ENCODE measurements at places on chromosomes 7 and 10.
A peak's percentile ranks its signal among the peaks of the same experiment; 100 is the strongest.

DNA sequence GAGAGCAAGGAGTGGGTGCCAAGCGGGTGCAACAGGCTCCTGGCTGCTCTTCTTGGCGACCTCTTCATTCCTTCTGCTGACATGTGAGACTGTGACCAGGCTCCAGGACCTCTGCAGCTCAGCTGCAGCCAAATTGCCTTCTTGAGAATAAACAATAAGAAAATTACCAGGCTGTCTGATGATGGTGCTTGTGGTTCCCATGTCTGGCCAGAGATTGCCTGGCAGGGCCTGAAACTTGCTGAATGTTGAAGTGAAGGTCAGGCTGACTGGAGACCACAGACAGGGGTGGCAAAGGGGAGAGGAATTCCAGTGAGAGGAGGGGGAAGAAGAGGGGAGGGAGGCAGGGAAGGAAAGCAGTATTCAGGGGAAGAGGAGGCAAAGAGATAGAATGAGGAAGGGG lies 497.4 kb upstream of the PODXL start:
- no peak for DNase-seq

GRCh38 chr7:25206765-25207164 lies 21.5 kb downstream of the NPVF start:
- DNase-seq: no peak

DNA sequence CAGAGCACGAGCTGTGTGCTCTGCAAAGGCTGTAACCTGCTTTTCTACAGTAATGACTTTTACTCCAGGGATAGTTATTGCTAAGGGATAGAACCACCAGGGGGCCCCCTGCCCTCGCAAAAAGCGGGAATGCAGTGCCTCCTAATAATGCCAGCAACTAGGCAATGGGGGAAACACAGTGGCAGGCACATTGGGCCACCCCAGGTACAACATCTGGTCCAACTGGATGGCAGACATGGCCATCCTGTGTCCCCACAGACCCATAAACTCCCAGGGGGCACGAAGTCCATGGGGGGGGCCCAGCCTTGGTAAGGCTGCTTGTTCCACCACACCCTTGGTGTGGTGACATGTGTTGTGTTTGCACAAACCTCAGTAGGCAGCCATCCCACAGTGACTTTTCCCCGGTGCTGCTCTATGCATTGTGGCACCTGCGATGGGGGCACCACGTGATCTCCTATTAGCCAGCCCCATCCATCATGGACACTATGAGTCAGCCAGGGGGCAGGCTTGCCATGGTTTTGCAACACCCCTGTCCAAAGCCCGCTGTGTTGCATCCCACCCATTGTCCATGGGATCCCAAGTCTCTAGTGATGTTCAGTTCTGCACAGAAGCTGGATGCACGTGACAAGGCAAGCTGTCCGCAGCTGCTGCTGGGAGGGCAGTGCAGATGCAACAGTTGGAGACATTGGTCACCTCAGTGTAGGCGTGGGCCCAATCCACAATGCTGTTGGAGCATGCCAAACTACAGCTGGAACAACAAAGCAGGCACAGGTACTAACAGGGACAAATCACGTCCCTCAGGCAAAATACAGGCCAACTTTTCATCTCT lies 84.0 kb downstream of the ANLN start:
- DNase-seq: no peak

DNA sequence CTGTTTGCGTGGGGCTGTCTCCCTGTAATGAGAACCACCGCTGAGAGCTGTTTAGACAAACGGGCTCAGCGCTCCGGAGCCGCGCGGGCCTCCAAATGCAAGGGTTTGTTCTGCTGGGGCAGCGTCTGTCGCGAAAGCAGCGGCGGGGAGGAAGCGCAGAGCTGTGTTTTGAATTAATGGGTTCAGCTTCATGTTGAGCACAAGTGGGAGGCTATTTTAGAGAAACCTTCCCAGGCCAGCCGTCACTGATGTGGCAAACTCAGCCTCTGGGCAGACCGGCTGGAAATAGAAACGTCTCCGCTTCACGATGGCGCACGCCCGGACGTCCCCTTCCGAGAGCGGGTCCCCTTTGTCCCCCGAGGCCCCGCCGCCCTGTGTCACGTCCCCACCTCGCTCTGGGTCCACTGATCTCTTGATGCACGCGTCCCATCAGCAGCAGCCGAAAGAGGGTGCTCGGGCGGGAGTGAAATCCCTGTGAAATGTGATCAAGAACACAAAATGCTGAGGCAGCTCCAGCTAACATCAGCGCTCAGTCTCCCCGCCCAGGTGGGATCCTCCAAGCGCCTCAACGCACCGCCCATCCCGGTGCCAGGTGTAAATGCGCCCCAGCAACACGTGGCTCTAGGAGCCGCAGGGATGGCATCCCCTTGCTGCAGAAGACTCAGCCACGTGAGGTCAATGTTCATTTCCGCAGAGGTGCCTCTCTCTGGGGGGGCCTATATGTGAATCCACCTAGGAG lies 44.9 kb downstream of the BAMBI start:
- DNase-seq: no peak

GRCh38 chr7:113891031-113891350 lies 27.8 kb downstream of the PPP1R3A start:
- no peak for DNase-seq

GRCh38 chr10:19302117-19302516 lies 253.5 kb downstream of the MALRD1 start:
- DNase-seq: no peak

- no peak for DNase-seq
These were observed 18.9 kb upstream of the OPN4 start for GRCh38 chr10:86635402-86635801.

- no peak for DNase-seq
These were observed 3.3 kb downstream of the SLIT1 start for GRCh38 chr10:97182288-97182990.

GRCh38 chr10:44619521-44619920 lies 234.6 kb upstream of the CXCL12 start:
- no peak for DNase-seq

DNA sequence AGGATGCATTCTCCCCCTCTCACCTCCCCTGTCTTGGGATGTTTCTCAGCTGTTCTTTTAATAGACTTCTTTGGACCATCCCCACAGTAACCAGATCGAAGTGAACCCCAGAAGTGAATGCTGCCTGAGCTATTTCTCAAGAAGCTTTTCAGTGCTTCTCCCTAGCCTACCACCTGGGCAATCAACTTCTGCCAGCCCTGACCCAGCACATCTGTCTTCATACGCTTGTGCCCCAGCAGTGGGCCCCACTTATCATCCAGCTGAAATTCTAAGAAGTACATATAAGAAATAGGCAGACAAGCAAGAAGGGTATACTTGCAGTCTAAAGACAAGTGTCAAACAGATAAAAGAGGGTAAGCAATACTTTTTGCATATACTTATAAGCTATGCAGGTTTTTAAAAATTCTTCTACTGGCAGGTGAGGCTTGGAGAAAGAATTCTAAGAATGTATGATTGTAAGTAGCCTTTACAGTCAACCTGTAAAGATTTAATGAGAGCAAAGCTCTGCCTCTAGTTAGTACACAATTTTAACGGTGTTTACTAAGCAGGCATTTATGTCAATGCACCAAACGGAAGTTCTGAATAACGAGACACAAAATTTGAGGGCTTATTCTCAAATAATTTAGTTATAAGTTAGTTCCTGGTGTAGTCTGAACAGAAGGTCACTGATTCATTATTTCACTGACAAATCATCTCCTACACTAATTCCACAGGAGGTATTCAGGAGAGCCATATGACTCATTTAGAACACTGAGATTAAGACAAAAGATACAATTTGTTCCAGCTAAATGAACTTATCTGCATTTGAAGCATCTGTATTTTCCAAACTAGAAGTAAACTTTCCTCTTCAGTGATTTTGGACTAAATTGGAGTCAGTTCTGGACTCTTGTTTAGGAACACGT lies 83.3 kb downstream of the RNLS start:
- no peak for DNase-seq

- DNase-seq: no peak
These were observed 148.5 kb upstream of the AKR1E2 start for GRCh38 chr10:4677296-4678021.

GRCh38 chr10:683448-684071 lies 5.9 kb downstream of the DIP2C start:
- no peak for DNase-seq

GRCh38 chr7:76358481-76359110 lies at the start of gene YWHAG:
Gene YWHAG, minus strand, starts transcription at chr7:76358991. Its CDS starts 183 bp downstream, at chr7:76358808.
- peak; percentile 72 for DNase-seq

GRCh38 chr10:79101560-79102497 lies 33.1 kb downstream of the ZMIZ1 start:
- no peak for DNase-seq

DNA sequence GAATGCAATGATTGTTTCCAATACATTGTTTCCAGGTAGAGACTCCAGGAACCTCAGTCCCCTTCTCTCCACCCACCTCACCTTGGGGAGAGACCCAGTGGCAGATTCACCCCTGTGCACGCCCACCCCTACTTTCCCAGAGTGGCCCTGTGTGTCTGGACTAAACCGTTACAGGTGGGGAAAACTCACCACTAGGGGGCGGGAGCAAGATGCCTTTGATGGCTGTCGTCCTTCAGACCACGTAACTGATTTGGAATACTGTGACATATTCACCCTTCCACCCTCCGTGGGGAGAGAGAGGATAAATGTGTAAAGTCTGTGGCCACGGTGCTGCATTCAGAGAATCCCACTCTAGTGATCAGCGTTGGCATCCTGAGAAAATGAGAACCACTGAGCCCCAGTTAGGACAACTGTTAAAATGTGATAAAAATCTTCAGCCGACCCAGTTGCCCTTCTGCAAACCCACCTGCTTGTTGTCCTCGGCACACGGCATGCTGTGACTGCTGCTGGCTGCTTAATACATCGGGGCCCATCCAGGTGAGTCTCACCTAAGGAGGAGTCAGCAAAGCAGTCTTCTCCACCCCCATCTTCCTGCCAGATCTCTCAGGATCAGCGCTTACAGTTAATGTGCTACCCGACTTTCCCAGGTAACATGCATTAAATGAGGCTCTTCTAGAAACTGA lies 41.5 kb upstream of the NMT2 start:
- DNase-seq: peak; percentile 61

GRCh38 chr7:48481235-48481634 lies 310.0 kb downstream of the ABCA13 start:
- no peak for DNase-seq

DNA sequence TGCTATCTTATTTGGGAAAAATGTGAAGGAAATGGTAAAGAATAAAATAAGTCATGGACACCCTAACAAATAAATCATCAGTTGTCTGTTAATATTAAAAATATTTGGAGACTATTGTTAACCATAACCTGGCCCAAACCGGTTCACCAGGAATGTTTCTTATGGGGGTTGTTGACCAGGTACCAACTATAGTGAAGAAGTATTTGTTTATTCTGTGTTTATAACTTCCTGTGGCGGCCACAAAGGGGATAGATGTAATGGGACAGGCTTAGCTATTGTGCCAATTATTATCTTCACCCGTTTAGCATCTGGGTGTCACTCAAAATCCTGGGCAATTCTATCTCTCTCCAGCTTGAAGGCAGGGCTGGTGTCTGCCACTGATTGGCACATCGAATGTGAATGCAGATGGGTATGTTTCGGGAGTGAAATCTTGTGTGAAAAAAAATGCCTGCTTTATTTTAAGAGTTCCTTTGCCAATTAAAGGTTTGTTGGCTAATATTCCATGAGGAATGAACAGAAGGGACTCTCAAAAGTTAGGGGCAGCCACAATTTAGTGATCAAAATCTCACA lies 500.9 kb downstream of the ARL4A start:
- no peak for DNase-seq

DNA sequence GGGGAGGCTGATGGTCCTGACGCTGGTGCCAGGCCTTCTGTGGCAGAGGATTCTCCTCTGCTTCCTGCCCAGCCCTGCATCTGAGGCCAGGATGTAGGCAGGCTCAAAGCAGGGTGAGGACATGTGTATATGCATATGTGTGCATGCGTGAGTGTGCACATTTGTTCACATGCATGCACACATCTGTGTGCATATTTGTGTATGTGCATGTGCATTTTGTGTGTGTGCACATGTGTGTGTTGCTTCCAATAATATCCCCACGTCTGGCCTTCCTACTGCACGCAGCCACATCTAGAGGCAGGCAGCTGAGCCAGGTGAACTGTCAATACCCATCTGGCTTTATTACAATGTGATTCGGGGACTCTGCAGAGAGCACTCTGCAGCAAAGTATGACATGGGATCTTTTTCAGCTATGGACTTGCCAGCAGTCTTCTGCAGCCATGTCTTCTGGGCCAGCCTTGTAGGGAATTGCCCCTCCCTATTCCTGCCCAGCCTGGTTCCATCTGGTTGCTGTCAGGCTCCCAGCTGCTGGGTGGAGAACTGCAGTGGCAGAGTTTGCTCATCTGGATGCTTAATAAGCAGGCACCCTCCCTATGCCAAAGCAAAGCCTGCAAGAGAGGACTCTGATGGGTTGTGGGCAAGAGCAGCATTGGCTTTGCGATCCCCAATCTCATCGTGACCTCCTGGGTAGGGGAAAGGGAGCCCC lies 140.7 kb downstream of the PFKFB3 start:
- no peak for DNase-seq

DNA sequence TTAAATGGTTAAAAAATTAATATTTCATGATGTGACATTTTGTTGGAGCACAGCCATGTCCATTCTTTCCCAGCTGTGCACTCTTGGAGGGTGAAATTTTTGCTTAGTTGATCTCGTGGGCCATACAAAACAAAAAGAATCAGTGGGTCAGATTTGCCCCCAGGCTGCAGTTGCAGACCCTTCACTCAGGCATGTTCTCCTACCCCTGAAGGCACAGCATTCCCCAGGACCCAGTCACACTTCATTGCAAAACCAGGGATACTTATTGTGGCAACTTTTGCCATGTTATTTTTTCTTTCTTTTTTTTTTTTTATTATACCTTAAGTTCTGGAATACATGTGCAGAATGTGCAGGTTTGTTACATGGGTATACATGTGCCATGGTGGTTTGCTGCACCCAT lies 6.0 kb downstream of the TAS2R40 start:
- no peak for DNase-seq

DNA sequence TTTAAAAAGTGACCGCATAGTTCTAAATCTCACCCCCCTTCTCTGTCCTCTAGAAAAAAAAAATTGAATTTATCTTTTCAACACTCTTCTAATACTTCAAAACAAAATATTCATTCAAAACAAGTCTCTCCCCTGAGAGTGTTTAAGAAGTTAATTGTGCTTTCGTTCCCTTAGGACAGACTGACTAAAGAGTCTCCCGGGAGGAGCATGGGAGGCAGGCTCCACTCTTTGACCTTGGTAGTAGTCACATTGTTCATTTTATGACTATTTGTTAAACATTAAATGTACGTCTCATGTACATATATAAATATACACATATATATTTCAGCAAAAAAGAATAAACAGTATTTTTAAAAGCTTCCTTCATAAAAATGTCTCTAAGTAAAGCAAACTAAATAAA lies 35.3 kb upstream of the SPOCK2 start:
- no peak for DNase-seq
